ENCODE measurements at places on chromosomes 7 and 10.

DNA sequence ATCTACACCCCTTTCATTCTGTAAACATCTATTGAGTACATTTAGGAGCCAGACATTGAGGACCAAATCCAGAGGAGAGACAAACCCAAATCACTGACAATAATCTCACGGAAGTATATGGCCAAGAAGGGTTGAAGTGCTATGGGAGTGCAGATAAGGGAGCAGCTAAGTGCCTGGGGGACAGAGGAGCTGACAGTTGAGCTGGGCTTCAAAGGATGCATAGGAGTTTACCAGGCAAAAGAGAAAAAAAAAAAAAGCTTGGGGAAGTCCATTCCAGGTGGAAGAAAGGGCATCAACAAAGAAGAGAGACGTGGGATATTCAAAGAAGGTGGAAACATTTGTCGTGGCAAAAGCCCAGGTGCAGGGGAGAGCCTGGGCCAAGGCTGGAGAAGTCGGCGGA, 60.5 kb upstream of the NANOS1 start:
- no peak for DNase-seq

- peak; percentile 68 for DNase-seq
These were observed 120.2 kb upstream of the CTTNBP2 start for GRCh38 chr7:117993377-117994003.

- no peak for DNase-seq
These were observed 74.9 kb downstream of the ADCYAP1R1 start for GRCh38 chr7:31126976-31127375.

- no peak for DNase-seq
These were observed 145.6 kb downstream of the GLCCI1 start for GRCh38 chr7:8114175-8114574.

GRCh38 chr7:137172105-137172590, 171.4 kb downstream of the PTN start:
- DNase-seq: no peak

DNA sequence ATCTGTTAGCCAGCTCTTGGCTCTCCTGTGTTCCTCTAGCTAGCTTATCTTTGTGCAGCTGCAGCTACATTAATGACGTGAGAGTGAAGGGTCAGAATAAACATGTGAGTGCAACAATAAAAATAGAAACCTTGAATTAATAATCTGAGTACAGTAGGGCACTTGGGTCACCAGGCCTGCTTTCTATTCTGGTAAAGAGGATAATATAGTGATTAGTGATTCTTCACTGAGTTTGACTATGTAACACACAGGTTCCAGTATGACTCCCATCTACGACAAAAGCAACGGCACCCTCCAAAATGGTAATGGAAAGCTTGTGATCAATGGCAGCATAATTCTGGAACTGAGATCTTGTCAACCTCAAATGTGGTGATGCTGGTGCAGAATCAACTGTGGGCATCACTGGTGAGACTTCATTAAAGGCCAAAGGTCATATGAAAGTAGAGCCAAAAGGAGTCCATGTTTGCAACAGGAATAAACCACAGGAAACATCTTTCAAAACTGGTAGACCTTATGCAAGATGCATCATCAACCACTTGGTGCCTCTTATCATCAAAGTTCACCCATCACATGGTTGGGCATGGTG, 77.6 kb downstream of the NRBF2 start:
- DNase-seq: no peak

DNA sequence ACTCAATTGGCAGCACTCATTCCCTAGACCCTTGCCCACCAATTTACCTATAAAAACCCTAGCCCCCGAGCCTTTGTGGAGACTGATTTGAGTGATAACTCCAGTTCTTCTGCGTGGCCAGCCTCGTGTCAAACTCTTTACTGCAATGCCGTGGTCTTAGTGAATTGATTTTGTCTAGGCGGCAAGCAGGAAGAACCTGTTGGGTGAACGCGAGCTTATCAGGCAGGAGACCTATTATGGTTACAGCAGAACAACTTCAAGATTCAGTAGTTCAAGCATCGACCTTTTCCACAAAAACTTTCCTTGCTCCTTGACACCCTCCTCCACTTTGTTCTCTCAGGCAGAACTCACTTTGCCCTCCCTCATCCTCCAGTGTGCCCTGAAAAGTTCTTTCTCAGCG, 12.2 kb downstream of the SSMEM1 start:
- no peak for DNase-seq

DNA sequence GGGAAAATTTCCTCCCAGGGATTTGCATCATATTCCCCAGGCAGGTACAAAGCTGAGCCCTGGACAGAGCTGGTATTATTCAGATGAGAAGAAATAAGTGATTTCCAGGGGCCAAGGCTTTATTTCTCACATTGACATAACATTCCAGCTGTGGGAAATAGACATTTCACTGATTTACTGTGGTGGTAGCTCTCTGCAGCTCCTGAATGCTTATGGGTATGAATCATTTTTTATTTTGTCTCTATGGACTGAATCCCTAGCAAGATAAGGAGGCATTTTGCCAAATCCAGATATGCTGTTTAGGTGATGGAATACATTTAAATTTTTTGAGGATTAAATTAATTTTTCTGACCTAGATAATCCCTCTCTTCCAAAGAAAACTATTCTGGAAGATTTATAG, 97.9 kb downstream of the MTPN start:
- no peak for DNase-seq

DNA sequence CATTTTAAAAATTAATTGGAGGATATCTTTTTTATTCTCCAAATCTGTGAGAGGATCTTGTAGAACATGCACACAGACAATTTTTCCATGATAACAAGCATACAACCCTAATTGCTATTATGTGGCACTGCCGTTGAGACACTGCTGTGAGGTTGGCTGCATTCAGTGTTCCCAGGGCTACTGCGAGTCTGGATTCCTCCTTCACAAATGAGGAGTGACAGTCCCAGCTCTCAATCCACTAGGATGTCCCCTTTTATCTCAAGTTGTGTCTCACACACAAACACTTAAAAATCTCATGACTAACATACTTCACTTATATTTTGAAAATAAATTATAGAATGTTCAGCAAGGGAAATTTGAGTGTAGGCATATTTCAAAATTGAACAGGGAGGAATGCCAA, 14.1 kb downstream of the NEUROD6 start:
- no peak for DNase-seq

Data from NCI-H82 (cell line).